ENCODE measurements at places on chromosomes 5 and 9.

DNA sequence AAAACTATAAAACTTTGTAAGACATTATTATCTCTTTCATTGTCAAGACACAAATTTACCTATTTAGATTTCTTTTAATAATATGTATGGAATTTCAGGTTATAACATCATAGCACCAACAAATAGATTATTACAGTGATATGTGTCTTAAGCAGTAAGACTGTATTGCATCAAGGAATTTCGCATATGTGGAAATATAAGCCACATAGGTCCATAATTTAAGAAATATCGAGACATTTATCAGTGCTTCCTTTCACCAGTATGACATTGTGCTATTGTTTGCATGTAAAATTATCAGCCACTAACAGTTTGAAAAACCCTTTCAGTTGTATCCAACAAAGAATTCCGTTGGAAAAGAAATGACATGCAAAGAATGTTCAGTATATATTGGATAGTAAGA lies 186.7 kb upstream of the RASA1 start:
- no peak for DNase-seq

- peak; percentile 68 for DNase-seq
Observed at GRCh38 chr5:80711938-80712337, 57.2 kb upstream of the DHFR start.

DNA sequence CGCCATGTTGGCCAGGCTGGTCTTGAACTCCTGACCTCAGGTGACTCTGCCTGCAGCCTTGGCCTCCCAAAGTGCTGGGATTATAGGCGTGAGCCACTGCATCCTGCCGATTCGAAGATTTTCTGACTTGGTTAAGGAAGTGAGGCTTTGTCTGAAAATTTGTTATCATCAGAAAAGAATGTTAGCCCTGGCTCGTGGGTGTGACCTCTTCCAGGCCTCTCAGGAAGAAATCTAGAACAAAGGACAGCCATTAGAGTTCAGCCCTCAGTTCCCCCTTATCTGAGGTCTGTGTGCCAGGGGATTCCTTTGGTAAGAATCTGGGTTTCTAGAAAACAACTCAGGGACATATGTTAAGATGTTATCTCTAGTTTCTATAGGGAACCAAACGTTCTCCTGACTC lies 6.2 kb downstream of the OR2S2 start:
- DNase-seq = no peak

GRCh38 chr5:174155706-174156105 lies 110.2 kb downstream of the NSG2 start:
- no peak for DNase-seq

GRCh38 chr9:134800791-134801339 lies 79.7 kb upstream of the FCN2 start:
- no peak for DNase-seq

GRCh38 chr9:81028504-81028903 lies 660.8 kb downstream of the TLE1 start:
- peak; percentile 5 for DNase-seq

- DNase-seq = no peak
Observed at GRCh38 chr5:16497546-16497945, 31.9 kb upstream of the ZNF622 start.

- DNase-seq = no peak
Observed at GRCh38 chr5:143413958-143414669, 10.6 kb upstream of the NR3C1 start.

DNA sequence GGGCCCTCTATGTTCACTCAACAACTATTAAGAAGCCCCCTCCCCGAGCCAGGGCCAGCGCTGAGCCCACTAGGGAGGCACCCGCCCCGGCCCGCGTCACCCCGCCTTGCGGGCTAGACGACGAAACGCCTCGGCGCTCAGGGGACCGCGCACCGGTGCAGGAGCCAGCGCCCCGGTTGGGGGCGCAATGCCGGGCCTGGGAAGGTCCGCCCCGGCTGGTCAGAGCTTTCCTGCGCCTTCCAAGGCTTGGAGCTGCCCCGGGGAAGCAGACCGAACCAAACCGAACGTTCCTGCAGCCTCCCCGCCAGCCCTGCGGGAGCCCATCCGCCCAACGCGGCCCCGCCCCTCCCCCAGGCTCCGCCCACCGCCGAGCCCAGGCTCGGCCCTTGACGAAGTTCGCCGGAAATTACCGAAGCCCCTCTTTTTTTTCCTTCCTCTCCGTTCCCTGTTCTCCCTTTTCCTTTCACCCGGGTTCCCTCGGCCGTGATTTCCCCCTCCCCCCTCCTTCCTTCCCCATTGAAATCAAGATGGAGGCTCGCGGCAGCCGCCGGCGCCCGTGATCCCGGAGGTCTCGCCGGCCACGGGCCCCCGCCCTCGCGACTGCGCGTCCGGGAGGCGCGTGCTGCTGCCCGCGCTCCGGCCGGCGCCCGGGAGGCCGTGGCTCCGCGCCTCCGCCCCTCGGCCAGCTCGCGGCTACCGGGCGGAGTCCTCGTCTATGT lies at the start of gene TRIO:
TRIO (plus strand) TSS at position 516 of the 719 bp plus-strand sequence. CDS start 384 bp downstream, outside the sequence.
- peak; percentile 93 for DNase-seq

DNA sequence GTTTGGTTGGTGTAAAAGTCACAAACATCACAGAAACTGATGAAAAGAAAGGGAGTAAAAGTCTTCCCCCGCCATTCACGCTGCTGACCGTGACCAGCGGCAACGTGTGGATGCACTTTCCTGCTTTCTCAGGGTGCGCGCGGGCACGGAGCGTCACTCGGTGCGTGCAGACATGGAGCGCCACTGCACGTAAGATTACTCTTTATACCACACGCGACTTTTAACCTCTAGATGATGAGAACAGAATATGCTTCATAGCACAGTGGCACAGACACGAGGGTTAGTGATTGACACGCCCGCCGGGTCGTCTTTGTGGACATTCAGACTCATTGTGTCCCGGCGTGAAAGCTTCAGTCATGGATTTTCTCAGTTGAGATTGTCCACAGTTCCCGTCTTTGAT lies 15.7 kb downstream of the CEP72 start:
- DNase-seq = no peak

DNA sequence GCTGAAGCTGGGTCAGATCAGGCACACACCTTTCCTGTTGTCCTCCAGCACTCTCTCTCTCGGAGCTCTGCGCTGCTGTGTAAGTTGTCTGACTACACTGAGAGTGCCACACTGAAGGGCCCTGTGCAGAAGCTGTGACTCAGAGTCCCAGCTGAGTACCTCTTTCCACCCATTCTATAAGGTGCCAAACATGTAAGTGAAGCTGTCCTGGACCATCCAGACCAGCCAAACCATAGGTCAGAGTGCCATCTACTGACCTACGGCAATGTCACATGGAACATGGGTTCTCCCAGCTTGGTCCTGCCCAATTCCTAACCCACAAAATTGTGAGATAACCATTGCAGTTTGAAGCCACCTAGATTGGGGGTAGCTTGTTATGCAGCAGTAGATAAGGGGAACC lies 68.2 kb downstream of the ADCY2 start:
- DNase-seq = no peak

GRCh38 chr9:38286357-38286756 lies 106.1 kb upstream of the ALDH1B1 start:
- no peak for DNase-seq

DNA sequence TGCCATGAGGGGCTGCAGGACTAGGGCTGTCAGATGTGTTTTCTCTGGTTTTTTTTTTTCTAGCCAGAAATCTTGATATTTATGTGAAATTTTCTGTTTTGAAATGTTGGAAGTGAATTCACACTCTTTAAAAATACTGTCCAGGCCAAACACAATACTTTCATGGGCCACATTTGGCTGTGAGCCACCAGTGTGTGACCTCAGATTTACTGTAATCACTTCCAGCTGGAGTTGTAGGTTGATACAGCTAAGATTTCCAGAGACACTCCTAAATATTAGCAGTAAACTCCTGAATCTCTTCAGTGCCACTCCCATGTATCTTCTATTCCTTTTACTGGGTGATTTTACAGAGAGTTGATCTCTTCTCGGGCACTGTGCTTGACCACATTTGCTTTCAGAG lies 92.2 kb upstream of the CKMT2 start:
- no peak for DNase-seq

DNA sequence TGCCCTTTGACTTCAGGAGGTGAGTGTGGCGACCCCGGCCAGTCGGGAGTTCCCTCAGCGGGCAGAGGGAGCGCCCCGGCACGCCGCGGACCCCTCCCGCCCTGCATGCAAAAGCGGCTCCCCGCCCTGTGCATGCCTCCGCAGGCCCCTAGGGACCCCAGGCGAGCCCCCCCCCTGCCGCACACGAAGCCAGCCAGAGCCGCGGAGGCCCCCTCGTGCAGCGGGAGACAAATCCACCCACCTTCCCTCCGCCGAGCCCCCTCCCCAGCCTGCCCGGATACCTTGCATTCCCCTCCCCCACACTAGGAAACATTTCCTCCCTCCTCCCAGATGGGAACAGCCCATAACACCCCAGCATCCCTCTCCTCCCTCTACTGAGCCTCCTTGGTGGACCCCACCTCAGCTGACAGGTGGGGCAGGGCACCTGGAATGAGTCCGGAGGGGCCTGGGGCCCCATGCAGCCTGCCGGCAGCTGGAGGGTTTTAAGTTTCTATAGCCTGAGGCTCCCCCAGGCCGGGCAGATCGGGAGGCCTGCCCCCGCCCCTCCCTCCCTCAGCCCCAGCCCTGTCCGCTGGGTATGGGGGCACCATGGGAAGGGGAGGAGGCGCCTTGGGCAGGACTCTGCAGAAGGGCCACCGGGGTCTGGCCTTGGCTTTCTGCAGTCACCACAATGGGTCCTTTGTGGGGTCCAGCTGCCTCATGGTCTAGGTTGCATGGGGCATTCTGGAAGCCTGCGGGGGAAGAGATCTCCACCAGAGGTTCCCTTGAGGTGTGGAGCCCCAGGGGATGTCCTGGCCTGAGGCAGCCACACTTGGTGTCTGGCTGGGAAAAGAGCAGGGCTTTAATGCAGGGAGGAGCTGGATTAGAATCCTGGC lies 601 bp downstream of the ERGIC1 start:
- DNase-seq = peak; percentile 71

DNA sequence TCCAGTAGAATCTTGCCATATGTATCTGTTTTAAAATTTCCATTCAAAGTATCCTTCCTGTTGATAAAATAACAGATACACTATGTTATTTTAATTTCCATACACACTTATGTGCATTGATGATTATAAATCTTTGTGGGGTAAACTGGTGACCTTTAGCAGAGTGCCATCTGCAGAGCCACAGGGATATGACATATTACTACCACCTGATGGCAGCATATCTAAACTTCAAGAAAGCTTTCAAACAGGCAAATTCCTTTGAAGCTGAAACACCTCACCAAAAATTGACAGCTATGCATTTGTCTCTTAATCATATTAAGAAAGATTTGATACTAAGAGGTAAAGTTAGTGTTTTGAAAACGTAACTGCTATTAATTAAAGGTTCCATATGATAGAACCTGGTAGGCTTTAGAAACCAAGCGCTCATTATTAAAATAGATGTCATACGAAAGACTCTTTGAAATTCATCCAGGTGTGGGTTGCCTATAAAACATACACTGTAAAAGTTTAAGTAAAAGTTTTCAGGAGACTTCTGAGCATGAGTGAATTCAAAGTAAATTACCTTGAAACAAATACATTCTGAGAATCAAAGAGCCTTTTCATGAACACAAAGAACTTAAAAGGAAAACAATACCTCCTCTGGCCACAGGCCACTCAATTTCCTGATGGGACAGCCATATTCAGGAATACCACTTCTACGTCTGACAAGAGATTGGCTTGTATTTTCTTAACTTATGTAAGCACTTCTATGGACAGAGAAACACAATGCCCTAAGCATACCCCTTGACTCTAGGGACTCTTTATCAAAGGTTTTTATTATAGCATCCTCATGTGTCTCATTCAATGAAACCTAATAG lies 93.3 kb downstream of the KIAA0825 start:
- DNase-seq = peak; percentile 38

DNA sequence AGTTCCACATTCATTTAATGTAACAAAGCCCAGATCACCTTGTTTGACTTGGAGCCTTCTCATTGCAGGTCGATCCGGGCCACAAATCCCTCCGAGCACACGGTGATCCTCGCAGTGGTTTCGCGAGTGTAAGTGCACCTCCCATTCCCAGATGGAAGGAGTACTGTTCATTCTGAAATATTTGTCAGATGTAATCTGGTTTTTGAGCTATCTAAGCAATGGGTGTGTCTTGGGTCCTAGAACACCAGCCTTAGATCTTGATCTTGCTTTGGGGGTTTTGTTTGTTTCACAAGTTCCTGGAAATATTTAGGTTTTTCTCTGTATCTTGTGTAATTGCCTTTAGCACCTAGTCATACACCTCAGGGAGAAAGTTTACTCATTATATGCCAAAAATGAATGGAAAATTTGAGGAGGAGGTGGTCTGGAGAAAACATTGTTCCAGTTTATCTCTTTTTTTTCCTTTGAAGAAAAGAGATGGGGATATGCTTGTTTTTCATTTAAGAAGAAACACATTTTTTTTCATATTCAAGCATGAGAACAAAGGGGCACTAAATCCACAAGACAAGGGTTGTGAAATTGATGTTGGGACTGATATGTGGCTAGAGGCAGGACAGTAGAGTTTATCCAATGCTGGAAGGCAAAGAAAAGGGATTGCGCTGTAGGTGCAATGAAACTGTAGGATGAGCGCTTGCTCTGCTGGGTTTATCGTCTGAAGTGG lies 118.6 kb downstream of the PDE8B start:
- DNase-seq = no peak

GRCh38 chr9:16619914-16620520 lies 250.5 kb downstream of the BNC2 start:
- no peak for DNase-seq

- peak; percentile 63 for DNase-seq
Observed at GRCh38 chr5:124738681-124739633, 7.5 kb downstream of the ZNF608 start.

GRCh38 chr9:129568560-129569501 lies 52.1 kb downstream of the C9orf50 start:
- DNase-seq = peak; percentile 75

- no peak for DNase-seq
Observed at GRCh38 chr5:156800929-156801328, 49.2 kb upstream of the PPP1R2B start.

DNA sequence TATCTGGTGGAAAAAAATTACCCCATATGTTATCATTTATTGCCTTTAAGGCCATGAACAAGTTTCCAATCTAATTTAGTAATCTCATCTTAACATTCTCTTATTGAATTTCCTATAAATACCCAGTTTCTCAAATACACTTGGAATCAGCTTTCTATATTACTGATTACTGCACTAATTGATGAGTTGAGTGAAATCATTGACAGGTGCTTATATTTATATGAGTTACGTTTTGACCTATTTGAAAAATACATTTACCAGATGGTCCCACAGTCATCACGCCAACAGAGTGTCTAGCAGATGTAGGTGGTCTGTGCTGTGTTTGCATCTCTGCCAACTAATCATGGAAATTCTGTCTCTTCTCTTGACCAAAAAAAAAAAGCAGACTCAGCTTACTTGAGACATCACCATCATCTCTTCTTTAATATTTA lies 307.3 kb upstream of the NREP start:
- no peak for DNase-seq

- no peak for DNase-seq
Observed at GRCh38 chr5:52821901-52822300, 34.2 kb downstream of the ITGA1 start.

DNA sequence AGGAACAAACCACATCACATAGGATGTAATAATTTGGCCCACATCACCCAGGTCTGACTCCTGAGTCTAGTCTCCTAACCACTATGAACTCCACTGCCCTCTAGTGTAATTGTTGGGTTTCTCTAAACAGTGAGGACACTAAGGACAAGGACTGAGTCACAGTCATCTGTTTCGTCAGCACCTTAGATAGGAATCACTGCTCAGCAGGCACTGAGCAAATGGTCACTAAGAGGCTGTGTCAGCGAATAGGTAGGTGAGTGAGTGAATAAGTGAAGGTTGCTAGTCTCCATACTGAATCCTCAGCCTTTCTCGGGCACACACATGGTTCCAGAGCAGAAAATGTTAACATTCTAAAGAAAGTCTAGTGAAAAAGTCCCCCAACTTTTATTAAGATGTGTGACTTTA lies 278.6 kb downstream of the SPOCK1 start:
- peak; percentile 69 for DNase-seq

- peak; percentile 53 for DNase-seq
Observed at GRCh38 chr5:147223948-147224791, 10.7 kb upstream of the STK32A start.
